ENCODE measurements at places on chromosomes 2 and 18.
A peak's percentile ranks its signal among the peaks of the same experiment; 100 is the strongest.

DNA sequence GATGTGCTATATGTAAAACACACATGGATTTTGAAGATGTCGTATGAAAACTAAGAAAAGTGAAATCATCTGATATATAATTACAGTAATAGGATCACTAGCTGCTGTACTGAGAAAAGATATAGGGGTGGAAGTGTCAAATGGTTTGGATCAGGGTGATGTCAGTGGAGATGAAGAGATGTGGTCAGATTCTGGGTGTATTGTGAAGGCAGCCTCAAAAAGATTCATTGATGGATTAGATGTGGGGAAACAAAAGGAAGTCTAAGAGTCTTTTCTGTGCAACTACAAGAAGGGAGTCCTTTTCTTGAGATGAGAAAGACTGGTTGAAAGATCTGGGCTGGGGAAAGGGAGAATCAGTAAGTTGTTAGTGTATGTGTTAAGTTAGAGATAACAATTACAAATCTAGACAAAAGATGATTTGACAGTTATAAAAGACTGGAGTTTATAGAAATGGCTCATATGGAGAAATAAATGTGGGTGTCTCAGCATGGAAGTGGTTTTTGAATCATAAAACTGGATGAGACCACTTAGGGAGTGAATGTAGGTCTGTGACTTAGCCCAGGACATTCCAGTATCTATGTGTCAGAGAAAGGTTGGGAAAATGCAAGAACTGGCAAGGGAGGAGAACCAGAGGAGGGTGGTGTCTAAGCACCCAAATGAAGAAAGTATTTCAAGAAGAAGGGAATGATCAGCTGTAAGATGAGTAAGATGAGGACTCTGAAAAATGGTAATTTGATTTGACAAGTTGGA, 347.4 kb downstream of the PARD3B start:
- no peak for DNase-seq

DNA sequence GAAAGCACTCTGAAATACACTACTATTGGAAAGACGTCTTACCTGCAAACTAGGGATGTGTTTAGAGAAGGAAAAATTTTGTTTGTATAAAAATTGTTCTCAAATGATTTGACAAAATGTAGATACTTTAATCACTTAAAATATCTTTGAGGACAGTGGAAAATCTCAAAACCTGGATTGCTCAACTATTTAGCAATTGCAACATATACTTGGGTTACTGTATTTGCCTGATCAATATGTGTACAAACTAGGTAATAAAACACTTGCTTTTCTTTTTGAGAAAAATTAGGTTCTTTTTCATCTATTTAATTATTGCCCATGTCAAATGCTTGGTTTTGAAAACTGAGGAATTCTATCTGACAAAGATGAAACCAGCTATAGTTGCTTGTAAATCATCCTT, 60.9 kb downstream of the CPS1 start:
- DNase-seq, result no peak

DNA sequence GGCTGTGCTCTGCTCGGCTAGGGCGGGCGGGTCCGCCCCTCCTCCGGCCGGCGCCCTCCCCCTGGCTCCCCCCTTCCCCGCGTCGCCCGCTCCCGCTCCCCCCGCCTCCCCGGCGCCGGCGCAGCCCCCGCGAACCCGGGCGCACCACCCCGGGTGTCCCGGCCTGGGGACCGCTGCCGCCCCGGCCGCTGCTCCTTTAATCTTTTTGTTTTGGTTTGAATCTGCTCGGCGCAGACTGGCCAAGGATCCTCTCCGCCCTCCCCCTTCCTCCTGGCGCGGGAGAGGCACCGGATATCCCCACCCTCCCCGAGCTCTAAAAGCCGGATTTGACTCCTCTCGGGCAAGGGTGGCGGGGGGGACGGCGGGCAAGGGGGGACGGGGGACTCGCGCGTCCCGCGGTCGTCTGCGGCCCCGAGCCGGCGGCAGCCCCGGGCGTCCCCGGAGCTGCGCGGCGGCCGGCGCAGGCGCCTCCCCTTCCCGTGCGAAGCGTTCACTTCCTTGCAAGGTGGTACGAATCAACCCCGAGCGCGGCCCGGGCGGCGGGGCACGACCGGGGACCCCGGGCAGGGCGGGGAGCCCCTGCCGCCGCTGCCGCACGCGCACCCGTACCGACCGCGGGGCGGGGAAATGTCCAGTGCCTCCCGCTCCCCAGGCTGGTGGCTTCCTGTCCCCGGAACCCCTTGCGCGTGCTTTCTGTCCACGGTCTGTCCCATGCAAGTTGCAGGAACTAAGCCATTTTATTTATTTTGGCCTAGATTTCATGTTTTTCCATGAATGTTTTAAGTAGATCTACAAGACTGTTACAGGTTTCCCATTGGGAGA, at the start of gene PTGR3:
Gene PTGR3, minus strand, starts transcription at position 11 of the 822 bp plus-strand sequence. CDS start 81 bp downstream, outside the sequence.
- peak; percentile 86 for DNase-seq

- DNase-seq, result no peak
These were observed 46.8 kb downstream of the RPIA start for GRCh38 chr2:88738271-88738670.

DNA sequence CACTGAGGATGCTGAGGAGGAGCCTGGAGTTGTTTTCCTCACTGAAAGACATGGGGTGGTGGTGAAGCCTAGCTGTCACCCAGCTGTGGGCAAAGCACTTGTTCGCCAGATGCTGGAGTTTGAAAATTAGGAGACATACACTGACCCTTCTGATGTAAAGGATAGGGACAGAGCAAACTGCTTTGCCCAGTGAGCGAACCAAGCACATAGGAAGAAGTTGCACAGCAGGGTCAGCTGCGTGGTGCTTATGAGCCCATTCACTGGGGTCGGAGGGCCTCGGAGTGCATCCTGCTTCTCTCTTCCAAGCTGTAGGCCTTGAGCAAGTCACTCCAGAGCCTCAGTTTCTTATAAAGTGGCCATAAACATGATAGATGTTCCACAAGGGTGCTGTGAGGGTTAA, 50.9 kb downstream of the HK2 start:
- DNase-seq, result no peak

GRCh38 chr18:7847357-7848053, 280.4 kb downstream of the PTPRM start:
- no peak for DNase-seq

- no peak for DNase-seq
These were observed 19.4 kb downstream of the TRAPPC12 start for GRCh38 chr2:3398857-3399256.

GRCh38 chr2:16061441-16062217, 121.3 kb downstream of the MYCN start:
- no peak for DNase-seq

DNA sequence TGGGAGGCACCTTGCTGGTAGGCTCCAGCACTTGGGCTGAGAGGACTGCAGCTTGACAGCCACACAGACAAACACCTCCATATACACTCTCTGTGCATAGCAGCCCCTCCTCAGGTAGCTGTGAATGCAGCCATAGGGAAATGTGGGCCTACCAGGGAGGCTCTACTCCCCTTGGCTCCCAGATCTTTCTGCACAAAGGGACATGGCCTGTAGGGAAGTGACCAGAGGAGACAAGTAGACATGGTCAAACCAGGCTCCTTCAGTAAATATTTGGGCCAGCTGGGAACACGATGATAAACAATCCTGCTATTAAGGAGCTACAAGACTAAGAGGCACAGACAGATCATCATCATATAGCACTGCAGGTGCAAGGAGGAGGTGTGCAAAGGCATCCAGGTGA, 35.9 kb upstream of the PDCL3 start:
- no peak for DNase-seq

DNA sequence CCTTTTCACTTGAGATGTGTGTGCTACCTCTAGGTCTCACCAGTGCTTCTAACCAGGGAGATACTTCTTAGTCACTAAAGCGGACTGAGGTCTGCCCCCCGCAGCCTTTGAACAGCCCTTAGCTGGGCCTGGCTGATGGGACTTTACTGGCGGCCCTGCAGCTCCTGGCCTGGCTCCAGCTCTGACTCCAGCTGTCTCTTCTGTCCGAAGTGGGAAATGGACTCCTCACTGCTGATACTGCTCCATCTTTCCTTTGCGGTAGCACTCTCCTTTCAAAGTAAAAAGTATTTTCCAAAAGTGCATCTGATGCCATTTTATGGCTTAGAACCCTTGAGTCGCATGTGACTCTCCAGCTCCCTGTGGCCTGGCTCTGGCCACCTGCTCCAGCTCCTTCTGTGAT, 64.5 kb downstream of the ATP9B start:
- DNase-seq, result no peak

DNA sequence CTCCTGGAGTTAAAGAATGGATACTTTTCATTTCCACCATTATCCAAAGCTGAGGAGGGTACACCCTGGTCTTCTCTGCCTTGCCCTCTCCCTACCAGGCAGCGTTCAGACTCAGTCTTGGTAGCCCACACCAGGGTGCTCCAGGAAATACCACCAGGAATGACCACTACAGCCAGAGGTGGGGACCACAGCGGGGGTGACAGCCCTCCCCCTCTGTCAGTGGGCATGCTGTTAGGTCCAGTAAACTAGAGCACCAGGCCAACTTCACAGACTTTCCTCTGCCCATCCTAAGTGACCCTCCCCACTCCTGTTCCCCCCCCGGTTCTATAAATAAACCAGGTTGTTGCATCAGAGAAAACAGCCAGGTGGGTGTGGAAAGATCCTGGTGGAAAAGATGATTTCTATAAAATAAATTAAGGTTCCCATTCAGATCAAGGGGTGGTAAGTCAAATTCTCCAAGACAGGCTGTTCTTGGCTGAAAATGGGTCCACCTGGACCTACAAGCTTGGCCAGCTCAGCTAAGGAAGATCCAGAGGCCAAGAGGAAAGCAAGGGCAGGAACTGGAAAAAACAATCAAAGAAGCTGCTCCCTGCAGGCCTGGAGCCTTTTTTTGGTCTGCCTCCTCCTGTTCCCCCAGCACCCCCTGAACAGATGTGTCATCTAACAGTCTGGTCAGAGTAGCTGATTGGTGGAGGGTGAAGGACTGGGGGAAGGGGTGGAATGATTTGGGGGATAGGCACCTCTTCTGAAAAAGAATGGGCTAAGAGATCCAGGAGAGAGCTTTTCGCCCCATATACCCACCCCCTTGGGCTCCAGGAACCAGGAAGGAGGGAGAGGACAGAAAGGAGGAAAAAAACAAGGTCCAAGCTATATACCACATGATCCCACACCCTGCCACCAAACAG, 2.3 kb downstream of the RAB11FIP5 start:
- DNase-seq, result no peak

- no peak for DNase-seq
These were observed 185.0 kb downstream of the PRPF40A start for GRCh38 chr2:152532241-152532640.

GRCh38 chr2:241381872-241382271, 25.8 kb downstream of the FARP2 start:
- DNase-seq, result no peak

- no peak for DNase-seq
These were observed 735.2 kb downstream of the MBD2 start for GRCh38 chr18:53489266-53489665.

GRCh38 chr2:1622521-1623200, 121.7 kb downstream of the PXDN start:
- no peak for DNase-seq

- DNase-seq, result no peak
These were observed 174.0 kb downstream of the TWIST2 start for GRCh38 chr2:239021651-239022436.

GRCh38 chr2:234881413-234882241, 70.2 kb upstream of the SH3BP4 start:
- DNase-seq, result peak; percentile 71

- no peak for DNase-seq
These were observed 679 bp downstream of the RNF144A start for GRCh38 chr2:6917761-6918421.

- no peak for DNase-seq
These were observed 602.9 kb downstream of the ARHGAP15 start for GRCh38 chr2:143732076-143732475.

DNA sequence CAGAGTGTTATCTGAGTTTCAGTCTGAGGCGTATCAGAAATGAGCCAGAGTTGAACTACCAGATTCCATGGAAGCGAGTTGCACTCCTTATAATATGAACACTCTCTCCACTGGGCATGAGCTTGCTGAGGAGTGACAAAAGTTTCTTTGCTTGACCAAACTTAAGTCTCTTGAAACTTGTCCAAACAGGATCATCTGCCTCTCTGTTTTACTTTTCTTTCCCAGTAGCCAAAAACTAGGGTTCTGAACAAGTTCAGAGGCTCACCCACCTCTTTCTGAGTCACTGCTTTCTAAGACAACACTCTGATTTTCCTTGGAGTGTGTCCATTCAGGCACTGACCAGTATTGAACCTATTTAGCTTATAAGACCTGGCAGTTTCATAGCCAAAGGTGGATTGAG, 233.2 kb upstream of the TCF4 start:
- no peak for DNase-seq

- DNase-seq, result no peak
These were observed 266.6 kb downstream of the CYP26B1 start for GRCh38 chr2:71880846-71881610.

- DNase-seq, result no peak
These were observed 73.3 kb upstream of the SP3 start for GRCh38 chr2:174038462-174038861.

GRCh38 chr2:220269367-220269766, 641.9 kb downstream of the SLC4A3 start:
- no peak for DNase-seq

- no peak for DNase-seq
These were observed 15.5 kb downstream of the DUSP19 start for GRCh38 chr2:183093857-183094657.

- no peak for DNase-seq
These were observed 176.9 kb upstream of the SESTD1 start for GRCh38 chr2:179441551-179441950.

DNA sequence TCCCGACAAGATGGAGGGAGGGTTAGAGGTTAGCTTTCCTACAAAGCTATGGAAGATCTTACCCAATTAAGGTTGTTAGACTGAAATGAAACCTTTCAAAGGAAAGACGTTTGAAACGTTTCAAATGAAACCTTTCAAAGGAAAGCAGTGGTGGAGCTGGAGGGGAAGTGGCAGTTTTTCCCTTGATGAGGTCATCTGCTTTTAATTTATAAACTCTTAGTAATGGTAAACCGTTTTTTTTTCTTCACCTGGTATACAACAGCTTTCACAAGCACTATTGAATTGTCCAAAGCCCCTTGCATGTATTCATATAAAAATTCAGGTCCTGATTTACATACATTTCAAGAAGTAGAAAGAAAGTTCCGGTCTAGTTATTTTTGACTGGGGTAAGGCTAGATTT, 7.4 kb downstream of the PMAIP1 start:
- no peak for DNase-seq

DNA sequence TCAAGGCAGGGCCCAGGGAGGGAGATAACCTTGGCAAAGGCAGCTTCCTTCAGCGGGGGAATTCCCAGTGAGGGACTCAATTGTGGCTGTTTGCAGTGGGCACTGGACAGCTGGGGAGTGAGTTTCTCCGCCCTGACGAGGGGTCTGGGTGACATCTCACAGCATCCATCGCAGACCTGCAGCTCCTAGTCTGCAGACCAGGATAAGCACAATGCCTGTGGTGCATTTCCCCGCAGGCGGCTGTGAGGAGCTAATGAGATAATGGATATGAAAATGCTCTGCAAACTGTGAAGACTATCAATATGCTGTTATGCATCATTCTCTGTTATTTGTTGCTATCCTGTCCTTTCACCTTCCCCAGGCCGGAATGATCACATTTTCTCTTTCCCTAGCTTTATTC, 30.0 kb upstream of the CYP1B1 start:
- DNase-seq, result no peak

- no peak for DNase-seq
These were observed 133.8 kb downstream of the ARL4C start for GRCh38 chr2:234363011-234363487.

GRCh38 chr18:36476433-36476832, 178.9 kb downstream of the FHOD3 start:
- DNase-seq, result no peak

All from activated T-cell treated with anti-CD3 and anti-CD28 coated beads, Interleukin-2, amount 50 U/mL, for 72 hours (primary cell).